Endothelial cell (in vitro differentiated cells): ENCODE measurements at places on chromosomes 2 and 18.

DNA sequence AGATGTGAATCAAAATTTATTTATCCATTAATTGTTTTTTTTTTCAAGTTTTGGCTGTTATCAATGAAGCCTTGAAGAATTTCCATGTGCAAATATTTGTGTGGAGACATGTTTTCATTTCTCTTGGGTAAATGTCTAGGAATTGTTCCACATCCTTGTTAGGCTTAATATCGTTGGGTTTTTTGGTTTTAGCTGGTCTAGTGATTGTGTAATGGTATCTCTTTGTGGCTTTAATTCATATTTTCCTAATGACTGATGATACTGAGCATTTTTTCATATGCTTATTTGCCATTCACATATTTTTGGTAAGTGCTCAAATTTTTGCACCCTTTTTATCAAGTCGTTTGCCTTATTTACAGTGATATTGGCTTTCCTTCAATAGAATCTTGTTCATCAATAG is 250.3 kb upstream of the EPHA4 start:
- no peak overlapping the region for H3K27ac ChIP-seq
- H3K4me1 ChIP-seq, result no peaks in the 10 kb centered on the region
- no peak for DNase-seq
- H3K36me3 ChIP-seq, result no peaks in the 10 kb centered on the region
- H3K4me3 ChIP-seq, result no peak overlapping the region

- no peak for DNase-seq
- H3K36me3 ChIP-seq, result peaks cover 5% of the 10 kb centered on the region
- H3K27ac ChIP-seq, result no peak overlapping the region
- H3K4me3 ChIP-seq, result no peak overlapping the region
- peaks cover 20% of the 10 kb centered on the region for H3K4me1 ChIP-seq
Observed at GRCh38 chr18:46920653-46921052, 3.3 kb downstream of the KATNAL2 start.

DNA sequence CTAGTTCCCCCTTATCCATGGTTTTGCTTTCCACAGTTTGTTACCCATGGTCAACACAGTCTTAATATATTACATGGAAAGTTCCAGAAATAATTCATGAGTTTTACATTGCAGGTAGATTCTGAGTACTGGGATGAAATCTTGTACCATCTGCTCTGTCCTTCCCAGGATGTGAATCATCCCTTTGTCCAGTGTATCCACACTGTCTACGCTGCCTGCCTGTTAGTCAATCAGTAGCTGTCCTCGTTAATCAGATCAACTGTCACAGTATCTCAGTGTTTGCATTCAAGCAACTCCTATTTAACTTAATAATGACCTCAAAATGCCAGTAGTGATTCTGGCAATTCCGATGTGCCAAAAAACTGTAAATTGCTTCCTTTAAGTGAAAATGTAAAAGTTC is 76.3 kb downstream of the DYNC1I2 start:
- H3K36me3 ChIP-seq, result peaks cover 15% of the 10 kb centered on the region
- no peak overlapping the region for H3K27ac ChIP-seq
- no peaks in the 10 kb centered on the region for H3K4me1 ChIP-seq

DNA sequence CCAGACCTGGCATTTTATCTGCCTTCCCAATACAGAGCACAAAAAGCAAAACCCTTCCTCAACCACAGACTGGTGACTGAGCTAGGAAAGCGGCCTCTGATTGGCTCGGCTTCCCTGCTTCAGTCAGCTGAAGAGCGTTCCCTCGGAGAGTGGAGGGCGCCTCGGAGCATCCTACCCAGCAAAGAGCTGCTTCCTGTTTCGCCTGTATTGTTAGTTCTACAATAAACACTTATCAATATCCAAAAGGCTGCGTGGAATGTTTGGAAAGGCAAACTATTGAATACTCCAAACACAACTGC is 125.0 kb downstream of the CACNB4 start:
- no peak overlapping the region for H3K27ac ChIP-seq
- H3K4me1 ChIP-seq, result no peaks in the 10 kb centered on the region
- H3K4me3 ChIP-seq, result no peak overlapping the region
- no peaks in the 10 kb centered on the region for H3K36me3 ChIP-seq
- DNase-seq, result peak; percentile 45

GRCh38 chr2:158781353-158781961 is 13.7 kb upstream of the DAPL1 start:
- DNase-seq, result no peak
- no peak overlapping the region for H3K27ac ChIP-seq
- H3K27me3 ChIP-seq, result peaks cover 2% of the 10 kb centered on the region
- no peaks in the 10 kb centered on the region for H3K36me3 ChIP-seq
- no peak overlapping the region for H3K4me3 ChIP-seq

DNA sequence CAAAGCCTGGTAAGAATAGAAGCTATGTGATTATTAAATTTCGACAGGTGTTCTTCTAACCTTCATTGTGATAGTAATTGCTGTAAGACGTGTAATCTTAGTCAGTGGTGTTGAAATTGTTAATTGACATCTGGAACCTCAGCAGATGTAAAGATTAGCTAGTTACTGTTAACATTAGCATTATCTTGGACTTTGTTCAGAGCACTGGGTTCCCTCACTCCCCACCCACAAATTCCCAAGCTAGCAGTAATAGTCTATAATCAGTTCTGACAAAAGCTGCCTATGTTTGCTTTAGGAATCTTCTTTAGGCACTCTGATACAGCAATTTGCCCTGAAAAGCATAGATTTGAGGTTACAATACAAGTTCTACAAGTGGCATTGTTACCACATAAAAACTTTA is 233.7 kb downstream of the EN1 start:
- no peaks in the 10 kb centered on the region for H3K27me3 ChIP-seq
- no peak overlapping the region for H3K27ac ChIP-seq
- H3K4me3 ChIP-seq, result no peak overlapping the region
- H3K36me3 ChIP-seq, result no peaks in the 10 kb centered on the region
- H3K4me1 ChIP-seq, result no peaks in the 10 kb centered on the region

DNA sequence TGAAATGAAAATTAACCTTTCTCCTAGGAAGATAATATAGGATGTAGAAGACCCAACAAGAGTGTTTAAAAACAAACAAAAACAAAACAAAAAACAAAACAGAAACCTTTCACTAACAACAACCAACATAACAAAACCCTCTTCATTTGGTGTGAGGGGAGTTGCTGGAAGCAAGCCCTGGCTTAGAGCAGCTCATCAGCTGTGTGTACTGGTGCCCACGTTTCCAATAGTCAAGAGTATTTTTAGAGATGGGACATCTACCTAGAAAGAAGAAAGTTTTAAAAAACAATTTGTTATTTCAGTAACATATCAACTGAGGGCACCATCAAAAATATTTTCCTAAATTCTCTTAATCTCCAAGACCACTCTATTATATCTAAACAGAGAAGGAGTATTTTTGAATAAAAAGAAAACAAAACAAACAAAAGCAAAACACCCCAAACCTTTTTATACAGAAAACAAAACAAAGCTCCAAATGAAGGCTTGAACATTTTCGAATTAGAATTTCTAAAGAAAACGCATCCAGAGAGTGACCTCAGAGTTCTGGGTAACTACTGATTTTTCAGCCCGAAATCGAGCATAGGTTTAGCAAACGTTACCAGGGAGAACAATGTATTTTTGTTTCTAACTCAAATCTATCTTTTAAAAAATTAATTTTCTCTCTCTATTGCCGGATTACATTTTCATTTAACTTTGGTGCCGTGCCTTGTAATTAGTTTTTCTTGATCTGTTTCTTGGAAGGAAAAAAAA is 134.6 kb downstream of the INSIG2 start:
- H3K27ac ChIP-seq, result peak overlapping the region; percentile 86
- no peak for DNase-seq
- no peaks in the 10 kb centered on the region for H3K36me3 ChIP-seq
- H3K4me1 ChIP-seq, result peaks cover 27% of the 10 kb centered on the region

DNA sequence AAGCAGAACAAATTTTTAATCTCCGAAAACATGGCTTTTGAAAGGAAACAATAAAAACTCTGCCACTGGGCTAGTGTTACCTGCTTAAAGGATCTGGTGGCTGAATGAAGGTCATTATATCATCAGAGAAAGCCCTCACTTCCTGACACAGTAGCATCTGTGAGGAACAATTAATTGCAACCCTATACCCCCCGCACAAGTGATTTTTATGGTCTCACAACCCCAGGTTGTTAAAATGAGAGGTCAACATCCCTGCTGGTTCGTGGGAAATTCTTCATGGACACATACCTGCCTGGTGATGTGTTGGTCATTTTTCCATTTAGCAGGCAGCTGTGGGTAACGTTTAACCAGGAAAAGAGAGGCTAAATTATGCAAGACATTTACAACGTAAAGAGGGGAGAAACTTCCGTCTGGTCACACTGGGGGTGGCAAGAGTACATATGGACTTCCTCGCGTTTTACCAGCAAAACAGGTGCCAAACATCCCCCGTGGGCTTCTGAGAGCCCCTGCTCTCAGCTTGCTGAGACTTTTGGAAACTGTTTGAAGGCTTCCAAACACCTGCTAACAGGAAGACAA is 29.2 kb downstream of the NIFK start:
- H3K4me1 ChIP-seq, result peaks cover 9% of the 10 kb centered on the region
- DNase-seq, result no peak
- no peak overlapping the region for H3K27ac ChIP-seq
- no peaks in the 10 kb centered on the region for H3K36me3 ChIP-seq

DNA sequence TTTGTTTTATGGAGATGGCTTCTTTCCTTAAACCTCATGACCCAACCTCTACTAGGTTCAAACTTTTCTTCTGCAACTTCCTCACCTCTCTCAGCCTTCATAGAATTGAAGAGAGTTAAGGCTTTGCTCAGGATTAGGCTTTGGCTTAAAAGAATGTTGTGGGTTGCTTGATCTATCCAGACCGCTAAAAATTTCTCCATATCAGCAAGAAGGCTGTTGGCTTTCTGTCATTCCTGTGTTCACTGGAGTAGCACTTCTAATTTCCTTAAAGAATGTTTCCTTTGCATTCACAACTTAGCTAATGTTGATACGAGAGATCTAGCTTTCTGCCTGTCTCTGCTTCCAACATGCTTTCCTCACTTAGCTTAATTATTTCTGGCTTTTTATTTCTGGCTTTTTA is 58.1 kb upstream of the KYNU start:
- no peaks in the 10 kb centered on the region for H3K36me3 ChIP-seq
- H3K4me3 ChIP-seq, result no peak overlapping the region
- H3K27ac ChIP-seq, result no peak overlapping the region
- H3K27me3 ChIP-seq, result peaks cover 1% of the 10 kb centered on the region

- H3K4me3 ChIP-seq, result no peak overlapping the region
- no peak overlapping the region for H3K27ac ChIP-seq
- H3K4me1 ChIP-seq, result no peaks in the 10 kb centered on the region
- no peaks in the 10 kb centered on the region for H3K27me3 ChIP-seq
- DNase-seq, result no peak
Observed at GRCh38 chr2:163465440-163465839, 270.4 kb downstream of the FIGN start.

DNA sequence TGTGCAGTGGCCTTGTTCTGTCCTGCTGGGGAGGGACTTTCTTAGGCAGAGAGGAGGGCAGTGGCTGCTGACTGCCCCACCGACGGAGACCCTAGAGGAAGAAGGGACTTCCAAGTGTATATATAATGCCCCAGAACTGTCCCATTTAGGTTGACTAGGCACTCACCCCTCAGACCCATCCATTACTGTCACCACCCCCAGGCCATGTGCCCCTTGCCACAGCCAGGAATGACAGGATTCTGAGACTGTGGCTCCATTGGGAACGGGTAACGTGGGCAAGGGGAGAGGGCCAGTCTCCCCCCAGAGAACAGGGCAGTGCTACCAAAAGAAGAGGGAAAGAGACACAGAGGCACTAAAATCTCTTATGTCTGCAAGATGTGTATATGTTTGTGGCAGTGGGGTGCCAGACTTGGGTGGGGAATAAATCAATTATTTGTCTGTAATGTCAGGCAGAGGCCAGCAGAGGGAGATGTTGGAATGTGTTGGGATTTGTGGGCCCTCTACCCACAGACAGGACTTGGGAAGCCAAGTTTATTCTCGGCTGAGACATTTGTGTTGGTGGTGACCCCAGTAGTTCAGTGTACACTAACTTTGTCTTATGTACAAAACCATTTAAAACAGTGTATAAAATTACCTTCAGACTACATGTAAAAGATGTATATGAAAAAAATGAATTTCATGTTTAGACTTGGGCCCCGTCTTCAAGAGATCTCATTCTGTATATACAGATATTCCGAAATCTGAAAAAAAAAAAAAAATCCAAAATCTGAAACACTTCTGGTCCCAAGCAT is 24.0 kb upstream of the TMEM37 start:
- no peak overlapping the region for H3K4me3 ChIP-seq
- H3K27ac ChIP-seq, result peak overlapping the region; percentile 2
